ENCODE measurements at places on chromosomes 7 and 10.
A peak's percentile ranks its signal among the peaks of the same experiment; 100 is the strongest.

- DNase-seq = no peak
Measured at GRCh38 chr10:2610946-2611345, 456.4 kb upstream of the PFKP start.

DNA sequence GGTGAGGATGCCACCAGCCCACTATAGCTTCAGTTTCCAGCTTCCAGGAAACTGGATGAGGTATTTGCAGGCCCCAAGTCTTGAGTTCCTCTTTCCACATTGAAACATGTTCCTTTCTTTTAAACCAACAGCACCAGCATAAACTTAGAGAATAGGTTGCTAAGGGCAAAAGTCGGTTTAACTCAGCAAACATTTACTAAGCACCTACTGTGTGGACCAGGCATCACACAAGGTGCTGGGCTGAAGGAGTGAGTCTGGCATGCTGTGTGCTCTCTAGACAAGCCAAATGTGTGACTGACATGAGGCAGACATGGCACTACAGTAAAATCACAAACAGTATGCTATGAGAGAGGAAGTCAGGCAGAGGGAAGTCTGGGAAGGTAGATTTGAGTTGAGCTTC is 11.0 kb upstream of the RASSF4 start:
- DNase-seq = no peak

DNA sequence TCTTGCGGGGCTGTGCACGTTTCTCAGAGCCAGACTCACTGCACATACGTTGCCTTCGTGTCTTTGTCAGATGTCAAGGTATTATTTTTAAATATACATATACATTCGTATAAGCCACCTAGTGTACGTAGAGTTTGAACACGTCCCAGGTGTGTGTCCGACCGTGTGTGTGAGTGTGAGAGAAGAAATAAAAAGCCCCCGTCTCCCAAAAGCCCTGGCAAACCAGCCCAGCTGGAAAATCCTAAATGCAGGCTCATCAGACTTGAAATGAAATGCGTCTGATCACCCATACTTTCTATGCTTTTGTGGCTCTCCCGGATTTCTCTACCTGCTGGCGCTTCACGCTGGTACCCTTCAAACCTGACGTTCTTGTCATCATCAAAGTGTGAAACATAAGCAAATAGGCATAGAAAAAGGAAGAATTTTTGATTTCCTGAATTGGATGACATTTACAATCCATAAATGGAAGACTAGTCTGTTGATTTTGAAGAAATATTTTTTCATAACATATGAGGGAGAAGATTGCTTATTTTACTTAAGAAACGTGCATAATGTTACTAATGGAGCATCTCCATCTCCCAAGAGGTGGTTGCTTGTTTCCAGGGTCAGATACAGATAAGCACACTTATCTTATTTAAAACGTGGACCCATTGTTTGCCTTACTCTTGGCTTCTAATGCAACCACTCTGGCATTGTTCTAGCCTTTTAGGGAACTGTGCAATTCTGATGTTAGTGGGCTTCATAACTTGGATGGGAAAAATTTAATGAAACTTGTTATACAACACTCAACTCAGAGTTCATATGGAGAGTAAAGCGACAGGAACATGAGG is 971 bp downstream of the PRKG1 start:
- DNase-seq = no peak

GRCh38 chr7:100590077-100590737 is 4.1 kb downstream of the FBXO24 start:
- no peak for DNase-seq

- DNase-seq = peak; percentile 80
Measured at GRCh38 chr7:142516038-142516501, 233.2 kb upstream of the PRSS1 start.

DNA sequence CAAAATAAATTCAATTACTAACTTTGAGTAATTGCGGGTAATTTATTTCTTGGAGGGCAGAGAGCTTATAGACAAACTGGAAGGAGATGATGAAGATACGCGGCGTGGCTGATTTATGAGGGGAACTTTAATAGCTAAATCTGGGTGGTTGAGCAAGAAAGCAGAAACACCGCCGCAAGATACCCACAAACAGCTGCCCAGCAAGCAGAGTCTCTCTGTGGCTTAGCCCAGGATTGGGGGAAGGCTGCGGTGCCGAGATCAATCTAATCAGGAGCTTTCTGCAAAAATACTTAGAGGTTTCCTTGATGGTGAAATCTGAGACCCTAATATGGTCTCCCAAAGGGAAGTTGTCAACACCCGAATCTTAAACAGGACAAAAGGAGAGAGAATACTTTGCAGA is 94.9 kb upstream of the MGMT start:
- no peak for DNase-seq

- no peak for DNase-seq
Measured at GRCh38 chr10:6305401-6306321, 102.9 kb downstream of the PFKFB3 start.

GRCh38 chr7:125561006-125561405 is 631.4 kb upstream of the POT1 start:
- DNase-seq = no peak

- DNase-seq = no peak
Measured at GRCh38 chr7:115274-115911, 77.0 kb upstream of the FAM20C start.

GRCh38 chr10:127618797-127619196 is 69.7 kb downstream of the NPS start:
- no peak for DNase-seq

DNA sequence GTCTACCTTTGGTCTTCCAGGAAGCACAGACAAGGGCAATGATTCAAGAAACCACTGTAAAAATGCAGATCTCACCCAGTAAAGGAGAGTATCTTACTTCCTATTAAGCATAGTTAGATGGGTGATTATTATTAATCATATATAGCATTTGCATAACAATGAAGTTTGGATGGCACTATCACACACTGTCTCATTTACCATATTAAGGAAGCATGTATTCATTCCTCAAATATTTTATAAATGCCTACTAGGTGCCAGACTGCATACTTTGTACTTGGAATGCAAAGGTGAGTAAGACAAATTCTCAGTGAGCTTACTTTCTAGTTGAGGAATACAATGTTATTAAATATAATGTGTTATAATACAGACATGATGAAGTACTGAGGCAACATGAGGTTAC is 53.9 kb upstream of the SKAP2 start:
- DNase-seq = peak; percentile 37

DNA sequence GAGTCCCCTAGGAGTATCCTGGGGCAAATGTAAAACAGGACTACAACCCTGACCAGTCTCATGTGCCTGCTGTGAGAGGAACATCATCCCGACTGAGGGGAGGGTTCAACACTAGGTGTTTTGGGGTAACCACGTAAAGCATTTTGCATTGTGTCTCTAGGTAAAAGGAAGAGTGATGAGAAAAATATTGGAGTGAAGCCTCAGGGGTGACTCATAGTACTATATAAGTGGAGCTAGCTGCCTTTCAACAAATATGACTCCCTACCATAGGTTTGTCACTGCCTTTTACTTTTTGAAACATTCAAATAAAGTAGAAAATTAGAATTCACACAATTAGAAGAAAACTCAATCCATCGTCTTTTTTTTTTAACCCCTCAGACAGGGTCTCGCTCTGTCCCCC is 2.6 kb upstream of the CAMK2G start:
- DNase-seq = no peak

GRCh38 chr7:67422601-67423000 is 426.0 kb downstream of the TYW1 start:
- no peak for DNase-seq

- DNase-seq = no peak
Measured at GRCh38 chr10:121302541-121303180, 295.6 kb downstream of the FGFR2 start.

DNA sequence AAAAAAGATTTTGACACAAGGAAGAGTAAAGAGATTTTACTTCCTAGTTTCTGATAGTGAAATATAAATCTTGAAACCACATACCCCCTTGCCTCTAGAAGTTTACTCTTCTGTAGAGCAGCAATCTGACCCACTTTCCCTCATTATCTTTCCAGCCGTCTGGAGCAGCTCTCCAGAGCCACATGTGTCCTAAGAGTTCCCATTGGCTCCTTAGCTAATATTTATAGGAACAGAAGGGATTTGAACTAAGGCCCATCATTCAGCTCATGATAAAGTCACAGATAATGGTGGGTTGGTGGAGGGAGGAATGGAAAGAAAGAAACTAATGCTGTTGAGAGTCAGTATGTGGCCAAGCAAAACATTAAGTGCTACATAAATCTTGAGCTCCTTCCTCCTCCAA is 121.8 kb downstream of the INHBA start:
- DNase-seq = no peak

DNA sequence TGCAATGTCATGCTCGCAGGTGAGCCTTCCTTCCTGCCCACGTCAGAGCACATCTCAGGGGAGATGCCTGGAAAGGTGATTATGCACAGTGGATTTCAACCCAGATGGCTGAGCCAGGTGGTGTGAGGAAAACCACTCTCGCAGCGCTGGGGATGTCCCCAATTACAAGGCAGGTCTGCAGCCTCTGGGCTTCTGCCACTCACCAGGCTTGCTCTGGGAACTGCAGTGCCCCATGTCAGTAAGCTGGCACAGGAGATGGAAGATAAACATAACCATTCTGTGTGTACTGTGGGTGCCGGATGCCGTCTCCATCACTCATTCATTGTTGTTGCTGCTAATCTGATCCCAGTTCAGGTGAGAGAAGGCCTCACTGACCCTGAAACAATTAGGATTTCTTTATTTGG is 222.9 kb upstream of the PITRM1 start:
- no peak for DNase-seq

GRCh38 chr10:60894786-60895185 is 49.2 kb downstream of the RHOBTB1 start:
- no peak for DNase-seq

DNA sequence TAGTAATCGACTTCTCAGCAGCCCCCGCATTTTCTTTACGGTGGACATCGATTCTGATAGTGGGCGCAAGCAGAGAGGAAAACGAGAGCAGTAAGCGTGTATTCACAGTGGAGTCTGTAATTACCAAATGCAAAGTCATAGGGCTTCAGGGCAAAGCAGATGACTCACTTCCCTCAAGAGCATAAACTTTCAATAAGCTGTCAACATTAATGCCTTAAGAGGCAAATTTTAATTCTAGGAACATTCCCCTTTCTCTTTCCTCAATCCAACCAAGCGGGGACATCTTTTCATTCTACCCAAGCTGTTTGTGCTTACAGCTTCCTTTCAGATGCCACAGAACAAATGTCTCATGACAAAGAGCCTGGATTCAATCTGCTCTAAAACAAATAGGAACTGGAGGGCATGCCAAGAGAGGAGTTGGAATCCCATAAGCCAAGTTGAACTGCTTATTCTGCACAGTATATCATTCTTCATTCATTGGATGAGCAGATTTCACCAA is 48.6 kb downstream of the MALSU1 start:
- peak; percentile 25 for DNase-seq

Data from ACHN (cell line).